Suppressor macrophage treated with lipopolysaccharide for 4 hours (primary cell): ENCODE measurements at places on chromosomes 12 and 14.

- DNase-seq: peak; percentile 91
These were observed at the start of gene PXN for GRCh38 chr12:120265473-120266179. PXN (minus strand) TSS chr12:120265730; CDS start chr12:120265629, 101 bp downstream.

DNA sequence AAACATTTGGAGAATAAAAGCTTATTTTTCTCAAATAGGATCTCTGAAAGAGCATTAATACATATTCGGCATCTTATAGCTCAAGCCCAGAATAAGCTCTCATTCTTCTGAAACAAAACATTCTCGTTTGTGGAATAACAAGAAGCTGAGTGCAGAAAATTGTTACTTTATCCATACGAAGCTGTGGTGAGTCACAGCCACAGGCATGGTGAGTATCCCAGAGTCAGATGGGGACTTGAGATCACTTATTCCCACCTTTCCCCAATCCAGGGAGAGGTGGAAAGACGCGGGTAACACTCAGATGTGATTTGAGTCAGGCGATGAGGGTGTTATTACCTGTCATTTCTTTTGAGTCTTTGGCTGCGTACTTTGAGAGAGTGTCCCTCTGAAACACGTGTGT lies 214.6 kb upstream of the TMEM132C start:
- no peak for DNase-seq

DNA sequence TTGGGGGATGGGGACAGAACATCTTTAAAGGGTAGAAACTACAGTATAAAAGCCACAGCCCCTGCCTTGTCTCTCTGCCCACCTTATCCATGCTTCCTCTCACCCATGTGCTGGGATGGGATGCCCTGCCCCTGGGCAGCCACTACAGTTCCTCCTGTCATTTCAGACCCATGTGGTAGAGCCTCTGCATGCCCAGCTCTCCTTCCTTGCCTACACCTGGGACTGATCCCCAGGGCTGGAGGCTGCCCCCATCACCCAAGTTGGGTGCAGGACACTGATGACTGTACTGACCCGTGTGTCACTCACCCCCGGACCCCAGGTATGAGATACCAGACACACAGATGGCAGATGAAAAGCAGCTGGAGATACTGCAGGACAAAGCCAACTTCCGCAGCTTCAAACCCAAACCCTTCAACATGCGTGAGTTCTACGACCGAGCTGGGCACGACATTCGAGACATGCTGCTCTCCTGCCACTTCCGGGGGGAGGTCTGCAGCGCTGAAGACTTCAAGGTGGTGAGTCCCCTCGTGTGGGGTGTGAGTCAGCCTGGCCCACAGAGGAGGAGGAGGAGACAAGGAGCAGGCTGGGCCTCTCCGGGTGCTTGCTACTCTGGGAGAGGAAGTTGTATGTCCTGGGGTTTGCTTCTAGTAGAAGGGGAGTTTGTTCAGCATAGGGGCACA lies 2.2 kb downstream of the ASIC1 start:
- peak; percentile 54 for DNase-seq

- DNase-seq: no peak
These were observed 90.2 kb upstream of the FERMT2 start for GRCh38 chr14:53041067-53041466.

- no peak for DNase-seq
These were observed 375.1 kb upstream of the DDHD1 start for GRCh38 chr14:53528185-53528671.

- DNase-seq: no peak
These were observed 811 bp upstream of the MEG3 start for GRCh38 chr14:100824901-100825712.

- DNase-seq: no peak
These were observed 72.2 kb downstream of the BORCS5 start for GRCh38 chr12:12428961-12429657.

GRCh38 chr12:29365091-29365490 lies 15.9 kb downstream of the ERGIC2 start:
- DNase-seq: no peak

GRCh38 chr14:90632871-90633270 lies 183.4 kb downstream of the TTC7B start:
- DNase-seq: peak; percentile 64

DNA sequence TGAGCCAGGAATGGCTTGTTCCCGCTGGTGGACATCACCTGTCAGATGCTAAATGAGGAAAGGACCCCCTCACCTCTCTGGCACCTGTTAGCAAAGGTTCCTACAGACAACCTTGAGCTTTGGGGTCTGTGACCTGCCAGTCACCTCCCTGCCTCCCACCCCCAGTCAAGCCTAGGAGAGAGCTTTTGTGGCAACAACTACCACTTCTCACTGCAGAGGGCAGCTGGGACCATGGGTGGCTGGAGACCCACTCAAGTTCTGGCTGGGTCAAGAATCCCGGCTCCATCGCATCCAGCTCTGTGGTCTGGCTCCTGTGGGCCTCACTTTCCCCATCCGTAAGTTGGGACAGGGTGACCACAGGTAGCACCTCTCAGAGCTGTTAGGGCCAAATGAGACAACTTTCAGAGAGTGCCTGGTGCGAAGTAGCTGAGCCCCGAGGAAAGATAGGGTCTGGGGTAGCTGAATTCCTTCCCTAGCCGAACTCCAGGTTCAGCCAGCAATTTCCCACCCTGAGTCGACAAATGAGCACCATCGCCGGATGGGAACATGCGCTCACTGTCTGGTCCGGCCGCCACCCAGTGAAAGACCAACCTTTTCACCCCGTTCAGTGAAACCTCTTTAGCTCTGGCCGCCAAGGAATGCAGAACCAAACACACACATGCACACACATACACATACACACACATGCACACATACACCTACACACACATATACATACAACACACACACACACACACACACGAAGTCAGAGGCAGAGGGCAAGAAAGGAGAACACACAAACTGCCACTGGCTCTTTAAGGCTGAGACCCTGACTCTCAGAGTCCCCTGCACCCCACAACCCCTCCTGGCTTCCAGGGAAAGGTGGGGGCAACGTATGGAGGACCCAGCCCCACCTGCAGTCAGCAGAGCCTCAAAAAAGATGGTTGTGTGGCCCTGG lies 1.9 kb downstream of the TMEM119 start:
- DNase-seq: no peak

- DNase-seq: peak; percentile 25
These were observed 42.1 kb upstream of the CTDSP2 start for GRCh38 chr12:57888409-57889157.

DNA sequence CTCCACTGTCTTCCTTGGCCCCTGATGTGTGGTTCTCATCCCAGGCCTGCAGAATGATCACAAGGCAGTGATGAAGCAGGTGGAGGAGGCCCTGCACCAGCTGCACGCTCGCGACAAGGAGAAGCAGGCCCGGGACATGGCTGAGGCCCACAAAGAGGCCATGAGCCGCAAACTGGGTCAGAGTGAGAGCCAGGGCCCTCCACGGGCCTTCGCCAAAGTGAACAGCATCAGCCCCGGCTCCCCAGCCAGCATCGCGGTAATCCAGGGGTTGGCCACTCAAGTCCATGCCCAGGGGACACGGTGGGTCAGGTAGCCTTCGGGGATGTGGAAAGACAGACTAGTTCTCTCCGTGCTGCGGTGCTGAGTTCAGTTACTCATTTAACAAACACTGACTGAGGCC lies 11.0 kb downstream of the PSMD9 start:
- DNase-seq: no peak

GRCh38 chr12:3119192-3119755 lies 42.1 kb downstream of the TSPAN9 start:
- no peak for DNase-seq

DNA sequence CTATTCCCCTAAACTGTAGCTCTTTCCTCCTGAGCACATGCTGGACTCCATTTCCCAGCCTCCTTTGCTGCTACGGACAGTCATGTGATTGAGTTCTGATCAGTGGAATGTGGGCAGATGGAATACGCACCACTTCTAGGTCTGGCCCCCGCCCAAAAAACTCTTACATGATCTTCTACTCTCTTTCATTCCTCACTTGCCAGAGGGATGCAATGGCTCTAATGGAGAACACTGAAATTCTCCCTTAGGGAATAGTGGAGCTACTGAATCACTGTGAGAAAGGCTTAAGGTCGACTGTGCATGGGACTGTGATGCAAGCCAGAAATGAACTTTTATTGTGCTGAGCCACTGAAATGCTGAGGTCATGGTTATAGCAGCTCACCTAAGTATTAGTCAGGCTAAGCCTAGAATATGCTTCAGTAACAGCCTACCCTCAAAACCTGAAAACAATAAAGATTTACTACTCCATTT lies 13.0 kb upstream of the TMED2 start:
- DNase-seq: no peak

DNA sequence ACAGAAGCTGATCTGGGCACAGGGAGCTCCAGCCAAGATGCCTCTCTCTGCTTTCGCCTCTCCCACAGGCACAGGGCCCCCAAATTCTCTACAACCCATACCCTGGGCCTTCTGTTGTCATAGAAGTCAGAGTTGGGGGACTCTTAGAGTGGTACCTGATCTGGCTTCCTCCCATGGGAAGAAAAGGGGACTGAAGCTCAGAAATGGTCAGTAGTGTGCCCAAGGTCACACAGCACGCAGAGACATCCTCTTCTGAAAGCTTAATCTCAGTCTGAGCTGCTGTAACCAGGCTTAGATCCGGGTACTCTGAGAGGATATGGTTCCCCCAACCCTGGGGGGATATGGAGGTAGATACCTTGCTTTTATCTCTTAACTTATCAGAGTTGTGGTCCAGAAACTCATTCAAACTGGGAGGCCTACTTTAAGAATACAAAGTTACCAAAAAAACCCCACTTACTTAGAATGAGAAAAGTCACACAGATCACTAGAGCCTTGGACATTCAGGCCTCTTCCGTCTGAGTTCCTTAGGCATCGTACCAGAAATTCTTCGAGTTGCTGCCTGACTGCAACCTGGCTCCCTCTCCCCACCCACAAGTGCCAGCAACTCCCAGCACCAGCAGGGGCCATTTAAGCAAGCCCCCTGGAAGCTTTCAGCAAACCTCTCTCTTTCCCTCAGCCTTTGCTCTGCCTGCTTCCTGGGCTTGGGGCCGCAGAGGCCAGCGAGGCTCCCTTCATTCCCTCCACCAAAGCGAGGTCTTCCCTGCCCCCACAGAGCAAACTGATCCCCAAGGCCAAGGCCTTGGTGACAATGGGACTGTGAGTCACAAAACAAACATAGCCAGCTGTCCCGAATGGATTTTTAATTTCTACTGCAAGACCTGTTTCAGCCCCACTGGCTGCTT lies 13.9 kb downstream of the KRT7 start:
- no peak for DNase-seq

- DNase-seq: no peak
These were observed 775.0 kb downstream of the DIO2 start for GRCh38 chr14:79436335-79436734.
